ENCODE measurements at places on chromosomes 4 and X.

DNA sequence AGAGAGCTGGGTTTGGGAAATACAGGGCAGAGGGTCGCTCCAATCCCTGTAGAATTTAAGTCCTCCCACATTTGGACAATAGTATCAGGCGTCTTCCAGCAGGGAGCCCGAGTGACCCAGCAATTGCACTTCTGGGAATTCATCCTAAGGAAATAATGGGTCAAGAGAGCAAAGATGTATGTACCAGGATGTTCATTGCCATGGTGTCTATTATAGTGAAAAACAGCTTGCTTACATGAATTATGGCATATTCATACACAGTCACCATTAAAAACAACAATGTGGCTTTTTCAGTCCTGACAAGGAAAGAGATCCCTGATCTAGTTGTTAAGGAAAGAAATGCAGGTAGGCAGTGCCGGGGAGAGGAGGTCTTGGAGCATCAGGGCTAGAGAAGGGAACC is 167.7 kb downstream of the PJA1 start:
- no peak for DNase-seq

GRCh38 chrX:19512961-19513360 is 2.3 kb downstream of the MAP3K15 start:
- DNase-seq: no peak

- no peak for DNase-seq
These were observed 5.6 kb upstream of the TEC start for GRCh38 chr4:48275247-48275646.

- DNase-seq: no peak
These were observed 44.2 kb downstream of the ABHD18 start for GRCh38 chr4:128009428-128009827.

- peak; percentile 74 for DNase-seq
These were observed 550 bp downstream of the ADGRA3 start for GRCh38 chr4:22515145-22515887.

DNA sequence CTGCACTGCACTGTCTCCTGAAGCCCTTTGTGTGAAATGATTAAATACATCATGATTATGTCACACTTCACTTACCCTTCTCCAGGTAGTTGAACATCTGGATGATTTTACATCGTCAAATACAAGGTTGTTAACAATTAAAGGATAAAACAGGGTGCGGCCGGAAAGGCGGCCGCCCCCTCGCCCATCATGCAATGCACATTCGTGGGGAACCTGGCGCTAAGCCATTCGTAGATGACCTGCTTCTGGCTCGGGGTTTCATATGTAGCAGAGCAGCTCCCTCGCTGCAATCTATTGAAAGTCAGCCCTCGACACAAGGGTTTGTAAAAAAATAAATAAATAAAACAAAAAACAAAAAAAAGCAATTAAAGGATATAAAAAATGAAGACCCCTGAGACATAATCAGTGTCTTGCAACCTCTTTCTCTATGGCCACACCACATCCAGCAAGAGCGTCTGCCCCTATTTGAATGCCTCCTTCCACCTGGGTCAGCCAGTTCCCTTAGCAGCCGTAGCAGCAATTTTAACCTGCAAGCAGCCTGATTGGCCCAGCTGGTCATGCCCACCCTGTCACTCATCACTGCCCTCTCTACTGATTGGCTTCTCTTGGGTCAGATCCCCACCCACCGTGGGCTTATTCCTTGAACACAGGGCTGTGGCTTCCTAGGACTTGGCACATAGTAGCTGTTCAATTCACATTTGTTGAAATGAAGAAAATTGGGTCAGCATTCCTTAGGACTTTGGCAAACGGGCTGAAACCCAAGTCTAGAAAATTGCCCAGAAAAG is 147.8 kb upstream of the PSAPL1 start:
- DNase-seq: no peak

GRCh38 chr4:70838666-70839588 is 763 bp downstream of the GRSF1 start:
- DNase-seq: peak; percentile 75

DNA sequence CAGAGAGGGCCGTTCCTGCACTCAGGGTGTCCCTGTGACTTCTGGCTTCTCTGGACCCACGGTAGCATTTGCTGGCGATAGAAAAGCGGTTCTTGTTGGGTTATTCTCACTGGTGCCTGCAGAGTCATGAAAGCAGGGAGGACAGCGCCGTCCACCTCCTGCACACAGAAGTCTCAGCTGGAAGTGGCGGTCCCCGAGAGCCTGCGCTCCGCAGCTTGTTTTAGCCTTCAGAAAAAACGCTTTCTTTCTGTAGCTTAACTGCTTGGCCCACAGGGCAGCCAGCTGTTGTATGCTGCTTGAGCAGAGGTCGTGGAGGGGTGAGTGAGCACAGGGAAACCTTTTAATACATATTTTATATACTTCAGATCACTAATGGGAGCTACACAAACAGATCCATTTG is 400.7 kb upstream of the FAT1 start:
- DNase-seq: peak; percentile 31

GRCh38 chrX:15737190-15737958 is 696 bp upstream of the CA5B start:
- no peak for DNase-seq

DNA sequence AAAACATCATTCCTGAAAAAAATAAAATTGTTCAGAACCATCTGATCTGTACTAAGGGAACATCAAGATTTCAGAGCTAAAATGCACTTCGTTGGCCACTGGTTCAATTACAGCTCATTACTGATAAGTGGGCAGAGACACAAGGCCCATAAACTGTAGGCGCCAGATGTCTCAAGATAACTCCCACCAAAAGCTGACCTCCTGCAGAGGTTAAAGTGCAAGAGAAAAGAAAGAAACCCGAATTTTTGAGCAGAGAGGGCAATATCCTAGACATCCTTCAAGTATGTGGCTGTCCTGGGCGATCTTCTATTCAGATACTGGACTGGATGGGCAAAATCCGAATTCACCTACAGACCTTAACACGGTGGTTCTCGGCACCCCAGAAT is 660 bp downstream of the GEMIN8 start:
- no peak for DNase-seq

GRCh38 chrX:24703185-24703494 is 9.4 kb downstream of the POLA1 start:
- no peak for DNase-seq

DNA sequence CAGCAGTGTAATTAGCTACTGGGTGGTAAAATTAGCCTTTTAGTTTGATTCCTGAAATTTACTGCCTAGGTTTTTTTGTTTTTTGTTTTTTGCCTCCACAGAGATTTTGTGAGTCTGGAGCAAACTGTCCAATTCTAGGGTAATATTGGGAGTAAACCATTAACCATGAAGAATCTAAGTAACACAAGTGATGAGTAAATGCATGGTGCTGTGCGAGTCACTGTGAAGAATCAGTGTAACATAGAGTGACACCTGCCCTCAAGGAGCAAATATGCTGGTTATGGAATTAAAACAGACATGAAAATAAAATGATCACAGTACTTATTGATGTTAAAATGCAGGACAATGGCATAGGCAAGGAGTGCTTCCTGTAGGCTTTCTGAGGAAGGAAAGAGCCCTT is 60.1 kb downstream of the LRP2BP start:
- DNase-seq: no peak

DNA sequence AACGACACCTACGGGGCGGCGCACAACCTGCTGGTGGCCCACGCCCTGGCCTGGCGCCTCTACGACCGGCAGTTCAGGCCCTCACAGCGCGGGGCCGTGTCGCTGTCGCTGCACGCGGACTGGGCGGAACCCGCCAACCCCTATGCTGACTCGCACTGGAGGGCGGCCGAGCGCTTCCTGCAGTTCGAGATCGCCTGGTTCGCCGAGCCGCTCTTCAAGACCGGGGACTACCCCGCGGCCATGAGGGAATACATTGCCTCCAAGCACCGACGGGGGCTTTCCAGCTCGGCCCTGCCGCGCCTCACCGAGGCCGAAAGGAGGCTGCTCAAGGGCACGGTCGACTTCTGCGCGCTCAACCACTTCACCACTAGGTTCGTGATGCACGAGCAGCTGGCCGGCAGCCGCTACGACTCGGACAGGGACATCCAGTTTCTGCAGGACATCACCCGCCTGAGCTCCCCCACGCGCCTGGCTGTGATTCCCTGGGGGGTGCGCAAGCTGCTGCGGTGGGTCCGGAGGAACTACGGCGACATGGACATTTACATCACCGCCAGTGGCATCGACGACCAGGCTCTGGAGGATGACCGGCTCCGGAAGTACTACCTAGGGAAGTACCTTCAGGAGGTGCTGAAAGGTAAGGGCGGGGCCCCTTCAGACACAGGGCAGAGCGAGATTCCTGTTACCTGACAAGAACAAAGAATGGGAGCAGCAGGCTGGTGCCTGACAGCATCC is 11.7 kb downstream of the RPL9 start:
- peak; percentile 81 for DNase-seq

GRCh38 chrX:83658731-83659130 is 150.6 kb downstream of the POU3F4 start:
- no peak for DNase-seq

- DNase-seq: peak; percentile 12
These were observed 404.0 kb upstream of the F9 start for GRCh38 chrX:139126493-139126892.

DNA sequence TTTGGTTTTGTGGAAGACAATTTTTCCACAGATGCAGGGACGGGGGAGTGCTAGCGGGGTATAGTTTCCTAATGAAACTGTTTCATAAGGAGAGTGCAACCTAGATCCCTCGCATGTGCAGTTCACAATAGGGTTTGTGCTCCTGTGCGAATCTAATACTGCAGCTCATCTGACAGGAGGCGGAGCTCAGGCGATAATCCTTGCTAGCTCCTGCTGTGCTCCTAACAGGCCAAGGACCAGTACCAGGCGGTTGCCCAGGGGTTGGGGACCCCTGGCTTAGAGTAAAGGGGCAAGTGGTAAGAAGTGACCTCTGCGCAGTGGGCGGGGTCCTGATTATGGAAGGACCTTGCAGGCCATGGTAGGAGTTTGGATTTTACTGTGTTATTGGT is 3.8 kb downstream of the SCML1 start:
- DNase-seq: no peak

GRCh38 chrX:154734061-154734781 is 16.7 kb downstream of the GAB3 start:
- no peak for DNase-seq

- DNase-seq: no peak
These were observed 189.1 kb downstream of the NDST4 start for GRCh38 chr4:114924311-114924710.

DNA sequence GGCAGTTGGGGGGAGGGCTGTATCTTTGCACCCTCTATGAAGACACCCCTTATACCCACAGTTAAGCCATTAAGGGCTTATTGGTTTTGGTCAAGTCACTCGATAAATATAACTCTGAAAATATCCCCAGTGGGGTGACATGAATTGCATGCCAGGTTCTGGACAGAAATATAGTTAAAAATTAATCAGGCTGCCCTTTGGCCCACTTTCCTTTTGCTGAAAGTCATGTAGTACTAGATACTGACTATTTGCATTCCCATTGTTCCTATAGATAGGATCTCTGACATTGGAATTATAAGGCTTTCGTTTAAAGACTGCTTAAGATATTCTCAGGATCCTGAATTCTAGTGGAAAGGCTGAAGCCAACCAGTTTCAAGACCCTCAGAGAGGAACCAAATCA is 43.5 kb upstream of the LAMP2 start:
- no peak for DNase-seq

- peak; percentile 71 for DNase-seq
These were observed at the start of gene GYG2 for GRCh38 chrX:2828344-2828958. TSS of gene GYG2 (plus strand) at chrX:2828930. CDS start at chrX:2830189, 1,259 bp downstream.

DNA sequence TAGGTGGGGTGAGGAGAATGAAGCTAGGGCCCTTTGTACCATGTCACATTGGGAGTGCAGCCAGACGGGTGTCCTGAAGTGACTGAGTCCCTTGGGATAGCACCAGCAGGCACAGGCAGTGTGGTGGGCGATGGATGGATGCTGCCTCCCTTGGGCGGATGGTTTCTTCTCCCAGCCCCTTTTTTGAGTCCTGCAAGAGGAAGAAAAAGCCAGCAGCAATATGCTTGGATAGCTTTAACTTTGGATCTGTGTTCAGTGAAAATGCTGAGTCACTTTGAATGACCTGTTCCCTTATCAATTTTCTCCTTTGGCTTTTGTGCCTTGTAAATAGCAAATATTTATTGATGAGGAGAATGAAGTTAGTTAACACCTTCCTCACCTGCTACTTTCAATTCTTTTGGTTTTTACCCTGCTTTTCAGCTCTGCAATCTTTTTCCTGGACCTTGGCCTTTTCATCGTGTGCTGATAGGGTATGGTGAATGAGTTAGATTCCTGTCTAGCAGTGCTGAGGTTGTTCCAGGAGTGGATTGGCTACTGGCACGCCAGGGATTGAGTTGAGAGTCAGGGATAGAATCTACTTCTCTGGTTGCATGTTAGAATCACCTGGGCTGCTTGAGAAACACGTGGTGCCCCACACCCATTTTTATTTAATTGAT is 10.2 kb downstream of the DCUN1D4 start:
- DNase-seq: no peak

- DNase-seq: no peak
These were observed 100.9 kb downstream of the LNX1 start for GRCh38 chr4:53490161-53490956.

DNA sequence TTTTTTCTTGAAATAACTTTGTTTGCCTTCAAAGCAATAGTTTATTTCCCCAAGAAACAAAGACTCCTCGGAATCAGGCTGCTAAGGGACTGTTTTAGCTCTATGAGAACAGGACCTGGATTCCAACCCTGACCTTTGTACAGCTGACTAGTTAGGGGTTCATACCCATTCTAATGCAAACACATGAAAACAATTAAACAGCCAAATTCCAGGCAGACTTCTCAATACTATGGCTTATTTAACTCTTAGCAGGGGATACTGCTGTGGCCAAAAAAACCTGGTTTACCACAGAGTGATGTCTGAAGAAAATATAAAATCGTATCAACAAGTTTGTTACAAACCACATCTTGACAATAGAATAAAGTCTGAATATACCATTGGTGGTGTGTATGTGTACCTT is 129.6 kb upstream of the INTU start:
- DNase-seq: no peak

GRCh38 chrX:129566073-129566472 is 26.0 kb downstream of the OCRL start:
- DNase-seq: no peak

DNA sequence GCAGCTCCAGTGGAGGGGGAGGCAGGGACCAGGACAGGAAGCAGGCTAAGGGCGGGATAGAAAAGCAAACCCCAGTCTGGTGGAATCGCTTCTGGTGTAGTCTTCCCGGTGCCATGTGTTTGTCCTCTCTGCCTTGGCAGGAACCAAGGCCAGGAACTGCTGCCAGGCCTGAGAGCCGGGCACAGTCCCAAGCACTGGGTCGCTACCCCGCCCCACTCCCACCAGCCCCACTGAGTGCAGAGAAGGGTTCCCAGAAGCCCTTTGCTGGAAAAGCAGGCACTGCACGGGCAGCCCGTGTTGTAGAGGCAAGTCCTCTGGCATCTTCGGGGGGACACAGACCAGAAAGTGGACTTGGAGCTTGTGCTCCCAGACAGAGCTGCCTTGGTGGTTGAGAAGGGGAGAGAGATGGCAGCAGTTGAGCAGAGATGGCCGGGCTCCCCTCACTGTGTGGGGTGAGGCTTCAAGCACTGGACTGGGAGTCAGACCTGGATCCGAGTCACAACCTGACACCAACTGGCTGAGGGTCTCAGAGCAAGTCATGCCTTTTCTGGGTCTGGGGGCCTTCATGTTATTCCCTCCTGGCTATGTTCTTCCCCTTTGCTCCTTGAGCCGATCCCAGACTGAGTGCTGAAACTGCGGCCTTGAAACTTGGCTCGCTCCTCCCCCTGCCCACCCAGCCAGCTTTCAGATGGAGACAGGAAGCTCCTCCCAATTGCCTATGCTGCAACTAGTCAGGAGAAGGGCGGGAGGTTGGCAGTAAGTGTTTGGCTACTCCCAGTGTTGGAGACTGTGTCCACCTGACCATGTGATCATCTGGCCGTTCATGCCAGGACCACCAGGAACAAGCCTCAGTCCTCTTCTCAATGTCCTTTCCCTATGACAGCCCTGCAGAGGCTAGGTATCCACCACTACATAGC is 59.7 kb upstream of the MTM1 start:
- DNase-seq: no peak

Measured in glutamatergic neuron (in vitro differentiated cells).